ENCODE measurements at places on chromosomes 11 and 22.

- no peak for DNase-seq
Observed at GRCh38 chr11:19419808-19420207, 179.1 kb upstream of the E2F8 start.

DNA sequence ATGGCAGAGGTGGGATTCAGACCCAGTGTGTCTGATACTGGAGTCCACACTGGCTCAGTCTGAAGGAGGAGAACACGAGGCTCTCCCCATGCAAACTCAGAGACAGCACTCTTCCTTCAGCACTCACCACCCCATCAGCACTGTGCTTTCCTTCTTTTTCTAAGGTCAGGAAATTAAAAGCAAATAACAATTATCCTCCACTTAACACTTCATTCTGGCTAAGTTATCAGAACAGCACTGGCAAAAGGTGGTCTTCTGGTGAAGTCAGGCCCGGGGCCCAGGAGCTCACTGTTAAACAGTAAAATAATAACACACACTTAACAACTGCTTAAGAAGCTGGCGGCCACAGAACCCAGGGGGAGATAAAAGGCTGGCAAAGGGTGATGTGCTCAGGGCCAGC lies 107.1 kb downstream of the NAT10 start:
- no peak for DNase-seq

DNA sequence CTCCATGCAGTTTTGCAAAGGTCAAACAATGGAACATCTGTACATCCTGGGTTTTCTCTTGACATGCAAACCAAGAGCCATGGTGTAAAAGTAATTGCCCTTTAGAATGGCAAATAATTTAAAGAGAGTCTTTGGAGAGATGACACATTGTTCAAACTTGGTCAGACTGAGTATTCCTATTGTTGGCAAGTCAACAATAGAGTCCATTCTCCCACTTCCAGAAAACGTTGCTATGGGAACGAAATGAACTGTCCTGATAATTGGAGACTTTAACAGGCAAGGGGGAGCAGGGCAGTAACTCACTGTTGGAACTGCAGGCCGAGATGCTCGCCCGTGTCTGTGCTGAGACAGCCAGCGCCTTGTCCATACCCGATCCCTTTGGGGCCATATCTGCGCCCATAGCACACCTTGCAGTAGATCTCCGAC lies 13.9 kb downstream of the CSRP3 start:
- no peak for DNase-seq

- DNase-seq = no peak
Observed at GRCh38 chr11:104152941-104153505, 10.9 kb downstream of the PDGFD start.

GRCh38 chr11:119258983-119259382 lies 52.8 kb downstream of the CBL start:
- DNase-seq = no peak

DNA sequence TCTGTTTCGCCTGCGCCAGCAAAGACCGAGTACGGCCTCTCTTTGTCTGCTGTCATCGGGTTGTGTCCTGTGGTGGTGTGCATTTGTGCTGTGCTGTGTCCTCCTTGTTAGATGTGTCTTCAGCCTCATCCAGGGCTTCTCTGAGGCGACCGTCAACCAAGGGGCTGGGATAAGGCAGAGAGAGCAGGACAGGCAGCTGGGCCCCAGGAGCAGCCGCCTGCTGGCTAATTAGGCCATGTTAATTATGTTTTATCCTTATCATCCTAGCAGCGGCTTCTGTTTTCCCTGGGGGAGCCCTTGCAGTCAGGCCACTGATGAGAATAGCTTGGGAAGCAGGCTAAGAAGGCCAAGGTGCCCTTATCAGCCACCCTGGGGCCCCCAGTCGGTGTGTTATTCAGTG lies 40.7 kb upstream of the TTC12 start:
- no peak for DNase-seq

GRCh38 chr11:59272771-59273372 lies 60.1 kb upstream of the MPEG1 start:
- no peak for DNase-seq

DNA sequence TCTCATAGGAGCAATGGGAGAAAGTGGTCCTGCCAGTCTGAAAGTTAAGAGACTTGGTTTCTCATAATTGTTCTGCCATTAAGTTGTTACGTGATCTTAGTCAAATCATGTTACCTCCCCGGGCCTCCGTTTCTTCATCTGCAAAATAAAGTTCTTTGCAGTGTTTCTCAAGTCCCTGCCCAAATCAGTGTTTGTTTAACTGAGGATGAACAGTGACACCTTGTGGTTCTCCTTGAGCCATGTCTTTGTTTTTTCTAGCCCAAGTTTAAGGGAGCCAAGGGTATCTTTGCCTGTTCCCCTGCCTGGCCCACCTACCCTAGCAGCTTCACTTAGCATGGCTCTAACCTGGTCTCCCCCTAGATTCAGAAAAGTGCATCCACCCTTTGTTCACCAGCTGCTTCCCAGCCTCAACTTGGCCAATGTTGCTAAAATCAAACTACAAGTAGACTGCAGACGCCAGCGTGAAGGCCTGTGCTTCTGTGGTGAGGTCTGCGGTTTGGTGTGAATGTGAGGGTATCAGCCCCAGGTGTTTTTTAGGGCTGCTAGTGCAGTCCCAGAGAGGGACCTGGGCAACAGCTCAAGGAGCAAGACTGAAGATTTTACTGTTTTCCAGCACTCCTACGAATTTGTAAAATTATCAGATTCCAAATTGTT lies 35.5 kb downstream of the FZD4 start:
- DNase-seq = peak; percentile 25

- DNase-seq = no peak
Observed at GRCh38 chr11:20351136-20351535, 12.4 kb upstream of the HTATIP2 start.

DNA sequence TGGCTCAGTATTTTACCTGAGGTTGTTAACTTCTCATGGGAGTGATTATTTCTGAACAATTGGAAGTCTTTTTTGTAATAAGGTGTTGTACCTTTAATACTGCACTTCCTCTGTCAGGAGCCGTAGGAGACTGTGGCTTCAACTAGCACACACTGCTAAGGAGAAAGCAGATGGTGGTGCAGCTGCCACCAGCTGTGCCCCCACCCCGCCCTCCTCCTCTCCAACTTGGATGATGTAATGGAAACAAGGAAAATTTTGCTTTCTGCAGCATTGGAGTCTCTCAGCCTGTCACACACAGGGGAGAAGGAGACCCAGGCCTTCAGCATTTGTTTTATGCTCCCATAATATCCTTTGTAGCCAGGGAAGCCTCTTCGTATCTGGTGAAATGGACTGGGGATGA lies 91.2 kb downstream of the TEAD1 start:
- DNase-seq = peak; percentile 49

- DNase-seq = no peak
Observed at GRCh38 chr22:43081968-43082367, 7.2 kb downstream of the TTLL1 start.

- DNase-seq = no peak
Observed at GRCh38 chr22:22716136-22716665, 71.8 kb downstream of the GGTLC2 start.

DNA sequence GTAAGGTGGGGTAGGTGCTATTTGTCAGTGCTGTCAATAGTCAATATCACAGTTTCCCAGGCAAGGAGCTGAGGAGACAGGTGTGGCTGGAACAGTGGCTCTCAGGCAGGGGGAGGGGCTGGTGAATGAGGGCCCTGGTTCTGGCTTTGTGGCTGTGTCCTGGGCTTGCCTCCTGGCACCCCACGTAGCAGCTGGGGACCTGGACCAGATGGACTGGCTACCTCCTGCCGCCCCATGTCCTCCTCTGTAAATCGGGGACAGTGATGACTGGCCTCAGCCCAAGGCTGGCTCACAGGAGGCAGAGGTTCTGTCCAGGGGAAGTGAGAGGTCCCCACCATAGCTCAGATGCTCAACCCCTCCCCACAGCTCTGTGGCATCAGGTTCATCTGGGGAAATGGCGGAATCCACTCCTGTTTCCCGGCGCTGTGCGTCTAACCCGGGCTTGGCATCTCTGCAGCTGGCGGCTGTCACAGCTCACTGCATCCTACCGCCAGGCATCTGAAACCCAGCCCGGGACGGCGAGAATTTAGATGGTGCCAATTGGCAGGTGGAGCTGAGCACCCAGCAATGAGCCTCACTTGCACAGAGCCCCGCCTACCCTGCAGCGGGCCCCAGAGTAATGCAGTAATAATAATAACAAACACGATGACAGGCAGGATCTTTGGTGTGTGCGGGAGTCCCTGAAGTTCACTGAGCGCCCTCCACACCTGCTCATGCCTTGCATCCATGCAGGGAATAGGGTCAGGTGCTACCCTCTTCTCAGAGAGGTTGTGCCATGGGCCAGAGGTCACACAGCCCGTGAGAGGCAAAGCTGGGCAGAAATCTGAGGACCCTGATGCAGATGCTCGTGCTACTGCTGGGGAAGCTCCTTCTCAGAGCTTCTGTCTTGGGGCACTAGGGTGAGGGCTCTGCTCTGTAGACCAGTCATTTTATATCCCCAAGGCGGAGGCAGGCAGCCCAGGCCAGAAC lies 27.8 kb upstream of the SHISAL1 start:
- DNase-seq = no peak

DNA sequence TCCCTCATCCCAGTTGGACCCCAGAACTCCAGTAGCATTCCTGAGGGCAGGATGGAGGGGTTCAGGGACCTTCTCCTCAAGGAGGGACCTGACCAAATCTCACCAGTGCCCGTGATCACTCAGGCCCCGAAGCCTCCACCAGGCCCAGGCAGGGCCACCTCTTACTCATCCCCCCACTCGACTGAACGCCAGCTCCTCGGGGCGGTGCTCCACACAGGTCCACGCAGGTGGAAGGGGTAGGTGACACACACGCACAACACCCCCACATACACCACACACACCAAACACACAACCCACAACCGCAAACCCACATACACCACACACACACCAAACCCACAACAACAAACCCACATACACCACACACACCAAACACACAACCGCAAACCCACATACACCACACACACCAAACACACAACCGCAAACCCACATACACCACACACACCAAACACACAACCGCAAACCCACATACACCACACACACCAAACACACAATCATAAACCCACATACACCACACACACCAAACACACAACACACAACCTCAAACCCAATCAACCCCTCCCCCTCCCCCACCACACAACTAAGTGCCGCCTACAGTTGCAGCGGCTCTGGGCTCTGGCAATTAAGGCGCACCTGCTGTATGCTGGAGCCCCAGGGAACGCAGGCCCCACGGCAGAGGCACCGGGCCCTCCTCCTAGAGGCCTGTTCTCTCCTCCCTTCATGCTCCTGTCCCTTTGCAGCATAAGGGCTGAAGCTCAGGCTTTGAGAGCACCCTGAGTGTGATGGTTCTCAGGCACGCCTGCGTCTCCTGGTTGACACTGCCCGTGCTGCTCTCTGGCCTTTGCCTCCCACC lies 1318.1 kb downstream of the TBC1D22A start:
- DNase-seq = no peak

- no peak for DNase-seq
Observed at GRCh38 chr11:129698212-129698611, 117.4 kb upstream of the TMEM45B start.

DNA sequence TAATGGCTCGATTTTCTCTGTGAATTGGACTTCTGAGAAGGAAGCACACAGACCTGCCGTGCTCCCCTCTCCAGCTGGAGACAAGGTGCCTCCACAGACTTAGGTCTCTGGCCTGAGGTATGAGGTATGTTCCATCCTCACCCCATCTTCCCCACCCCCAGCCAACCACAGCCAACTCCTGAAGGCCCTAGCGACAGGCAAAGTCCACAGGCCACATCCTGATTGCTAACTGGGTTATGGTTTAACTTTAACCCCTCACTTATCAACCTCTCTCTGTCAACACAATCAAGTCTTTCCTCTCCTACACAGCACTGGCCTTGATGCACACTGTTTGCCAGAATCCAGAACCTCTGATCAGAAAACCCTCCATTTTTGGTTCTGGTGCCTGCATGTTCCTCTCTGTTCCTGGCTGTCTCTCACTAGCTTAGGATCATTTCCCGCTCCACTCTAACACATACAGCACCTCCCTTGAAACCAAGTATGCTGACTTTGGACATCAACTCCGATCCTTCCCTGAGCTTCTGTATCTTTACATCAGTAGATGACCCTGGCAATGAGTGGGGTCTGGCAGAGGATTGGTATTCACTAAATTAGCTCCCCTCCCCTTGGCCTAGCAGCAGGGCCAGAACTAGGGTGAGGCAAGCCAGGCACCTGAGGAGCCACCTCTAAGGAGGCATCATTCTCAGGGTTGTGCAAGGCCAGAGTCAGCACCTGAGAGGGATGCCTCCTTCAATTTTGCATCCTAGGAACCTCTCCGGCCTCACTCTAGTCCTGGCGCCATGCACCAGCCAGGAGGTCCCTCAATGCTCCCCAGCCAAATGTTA lies 22.0 kb downstream of the JAML start:
- peak; percentile 97 for DNase-seq

DNA sequence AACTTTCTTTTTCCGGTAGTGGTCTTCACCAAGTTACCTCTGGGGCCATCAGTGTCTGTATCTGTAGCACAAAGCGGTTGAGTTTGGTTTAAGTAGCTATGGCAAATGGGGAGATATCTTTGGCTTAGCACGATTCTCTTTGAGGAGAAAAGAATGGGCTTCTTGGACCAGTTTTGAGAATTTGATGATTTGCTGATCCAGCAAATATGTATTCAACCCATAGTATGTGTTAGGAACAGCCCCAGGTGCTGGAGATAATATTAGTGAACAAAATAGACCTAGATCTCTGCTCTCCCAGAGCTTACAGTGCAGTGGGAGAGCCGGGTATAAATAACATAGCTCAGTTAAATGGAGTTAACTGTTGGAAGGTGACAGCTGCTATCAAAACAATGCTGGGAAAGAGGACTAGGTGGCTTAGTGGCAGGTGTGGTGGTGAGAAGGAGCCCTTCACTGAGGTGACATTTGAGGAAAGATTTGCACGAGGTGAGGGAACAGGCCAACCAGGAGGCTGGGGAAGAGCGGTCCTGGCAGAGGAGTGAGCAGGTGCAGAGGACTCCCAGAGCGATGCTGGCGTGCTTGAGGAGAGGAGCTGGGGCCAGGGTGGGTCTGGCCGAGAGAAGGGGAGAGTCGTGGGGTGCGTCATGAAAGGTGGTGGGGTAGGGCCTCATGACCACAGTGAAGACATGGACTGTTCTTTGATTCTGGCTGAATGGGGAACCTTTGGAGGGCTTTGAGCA lies 5.0 kb downstream of the TBC1D22A start:
- no peak for DNase-seq

- no peak for DNase-seq
Observed at GRCh38 chr22:44429941-44430587, 68.0 kb downstream of the RTL6 start.

- DNase-seq = no peak
Observed at GRCh38 chr11:10503777-10504480, 37.1 kb downstream of the RNF141 start.

- no peak for DNase-seq
Observed at GRCh38 chr11:35281169-35281688, 138.1 kb downstream of the SLC1A2 start.

GRCh38 chr11:116927163-116927974 lies 89.9 kb upstream of the APOA1 start:
- DNase-seq = no peak

DNA sequence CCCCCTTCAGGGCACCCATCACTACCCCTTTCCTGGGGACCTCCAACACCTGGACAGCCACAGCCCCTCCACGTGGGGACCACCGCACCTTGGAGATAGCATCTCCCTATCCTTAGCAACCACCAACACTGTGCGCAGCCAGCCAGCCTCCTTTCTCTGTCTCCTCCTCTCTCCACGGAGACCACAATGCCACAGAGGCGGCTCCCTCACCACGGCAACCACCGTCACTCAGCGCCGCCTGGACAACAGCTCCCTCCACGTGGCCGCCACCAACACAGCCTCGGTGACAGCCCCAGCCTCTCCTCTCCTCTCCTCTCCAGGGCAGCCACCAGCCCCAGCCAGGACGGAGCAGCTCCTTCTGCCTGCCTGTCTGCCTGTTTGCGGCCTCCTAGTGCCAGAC lies 10.5 kb downstream of the ELFN2 start:
- no peak for DNase-seq
